ENCODE measurements at places on chromosomes 6 and 20.

DNA sequence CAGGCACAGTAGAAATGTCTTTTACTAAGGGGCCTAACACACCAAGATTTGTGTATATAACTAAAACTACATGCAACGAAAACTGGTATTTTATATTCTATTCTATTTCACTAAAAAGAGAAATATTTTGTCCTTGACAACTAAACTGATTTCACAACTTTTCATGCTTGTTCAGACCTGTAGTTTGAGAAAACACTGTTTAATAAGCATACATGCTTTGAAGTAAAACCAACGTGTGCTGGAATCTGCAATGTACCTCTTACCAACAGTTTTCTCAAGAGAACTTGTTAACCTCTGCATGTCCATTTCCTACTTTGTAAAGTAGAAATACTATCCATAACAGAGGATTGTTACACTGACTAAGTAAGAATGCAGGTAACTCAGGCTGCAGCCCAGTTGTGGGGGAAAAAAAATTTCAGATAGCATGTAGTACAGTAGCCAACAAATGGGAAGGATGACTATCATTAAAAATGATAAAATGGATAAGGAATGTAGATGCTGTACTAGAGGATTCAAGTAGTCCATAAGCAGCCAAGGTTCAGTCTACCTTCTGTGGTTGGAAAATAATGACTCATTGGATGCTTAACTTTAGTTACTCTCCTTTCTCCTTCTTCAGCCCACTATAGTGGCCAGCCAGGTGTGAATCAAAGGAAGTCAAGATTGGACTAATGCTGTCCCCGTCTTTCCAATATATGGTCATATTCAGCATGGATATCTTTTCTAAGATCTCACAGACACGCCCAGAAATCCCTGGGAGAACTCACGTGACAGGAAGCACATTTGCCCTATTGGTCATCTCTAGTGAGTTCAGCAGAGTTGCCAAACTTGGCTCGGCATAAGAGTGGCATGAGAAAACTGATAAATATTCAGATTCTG lies 65.2 kb downstream of the HFE start:
- H3K27ac ChIP-seq, result no peak overlapping the region
- no peak for DNase-seq
- no peak overlapping the region for H3K4me3 ChIP-seq
- no peaks in the 10 kb centered on the region for H3K36me3 ChIP-seq

DNA sequence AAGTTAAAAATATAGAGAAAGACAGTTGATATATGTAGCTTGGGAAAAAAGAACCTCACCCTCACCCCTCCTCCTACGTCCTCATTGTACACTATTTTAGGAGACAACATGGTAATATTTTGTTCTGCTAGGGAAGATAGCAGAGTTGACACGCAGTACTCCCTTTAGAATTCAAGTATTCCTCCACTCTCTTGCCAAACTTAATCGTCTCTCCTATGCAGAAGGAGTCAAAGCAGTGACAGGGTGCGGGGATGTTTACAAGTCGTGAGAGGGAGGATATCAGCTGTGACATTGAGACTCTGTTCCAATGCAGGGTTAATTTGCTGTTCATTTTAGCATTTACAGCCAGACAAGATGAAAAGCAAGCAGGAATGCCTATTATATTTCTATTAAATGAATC lies 97.5 kb downstream of the SOBP start:
- H3K36me3 ChIP-seq, result no peaks in the 10 kb centered on the region
- no peak for DNase-seq
- H3K4me3 ChIP-seq, result no peak overlapping the region
- H3K4me1 ChIP-seq, result no peaks in the 10 kb centered on the region

DNA sequence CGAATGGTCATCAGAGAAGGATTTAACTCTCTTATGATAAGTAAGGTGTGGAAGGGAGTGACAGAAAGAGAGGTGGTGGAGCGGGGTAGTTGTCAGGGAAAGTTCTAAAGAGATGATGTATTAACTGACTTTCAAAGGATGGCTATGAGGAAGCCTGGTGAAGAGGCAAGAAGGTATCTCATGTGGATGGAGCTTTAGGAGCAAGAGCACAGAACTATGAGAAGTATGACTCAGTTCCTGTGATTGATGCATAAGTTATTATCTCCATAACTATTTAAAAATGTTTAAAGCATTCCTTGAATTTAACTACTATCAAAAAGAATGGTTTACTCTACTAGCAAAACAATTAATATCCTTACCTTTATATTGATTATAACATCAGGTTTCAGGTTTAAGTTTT lies 28.8 kb downstream of the AK9 start:
- H3K4me1 ChIP-seq, result no peaks in the 10 kb centered on the region
- H3K4me3 ChIP-seq, result no peak overlapping the region
- H3K27me3 ChIP-seq, result no peaks in the 10 kb centered on the region

DNA sequence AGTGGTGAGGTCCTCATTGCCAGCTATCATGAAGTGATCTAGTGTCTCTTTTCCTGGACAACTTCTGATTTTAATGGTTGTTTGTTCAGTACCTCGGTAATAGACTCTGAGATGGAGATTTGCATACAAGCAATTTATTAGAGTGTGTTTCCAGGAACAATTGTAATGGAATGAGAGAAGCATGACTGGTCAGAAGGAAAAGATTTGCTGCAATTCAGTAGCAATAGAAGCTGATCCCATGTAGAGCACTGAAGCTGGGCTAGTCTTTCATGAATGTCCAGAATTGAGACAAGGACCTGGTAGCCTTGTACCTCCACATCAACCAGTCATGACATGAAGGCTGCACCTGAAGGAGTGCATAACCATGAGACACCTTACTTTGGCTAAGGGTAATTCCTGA lies 526.5 kb downstream of the NKAIN2 start:
- H3K4me3 ChIP-seq, result no peak overlapping the region
- no peaks in the 10 kb centered on the region for H3K27me3 ChIP-seq
- no peaks in the 10 kb centered on the region for H3K4me1 ChIP-seq
- no peaks in the 10 kb centered on the region for H3K36me3 ChIP-seq
- H3K27ac ChIP-seq, result no peak overlapping the region

GRCh38 chr6:102623201-102623600 lies 1229.7 kb downstream of the GRIK2 start:
- no peak overlapping the region for H3K27ac ChIP-seq
- H3K4me3 ChIP-seq, result no peak overlapping the region
- no peaks in the 10 kb centered on the region for H3K36me3 ChIP-seq
- H3K4me1 ChIP-seq, result no peaks in the 10 kb centered on the region
- no peak for DNase-seq
